ENCODE measurements at places on chromosomes 2 and 18. TPM values are rescaled to one million over a fixed set of nuclear protein-coding genes. Genes with fewer than 3 reads are reported as not detected.

DNA sequence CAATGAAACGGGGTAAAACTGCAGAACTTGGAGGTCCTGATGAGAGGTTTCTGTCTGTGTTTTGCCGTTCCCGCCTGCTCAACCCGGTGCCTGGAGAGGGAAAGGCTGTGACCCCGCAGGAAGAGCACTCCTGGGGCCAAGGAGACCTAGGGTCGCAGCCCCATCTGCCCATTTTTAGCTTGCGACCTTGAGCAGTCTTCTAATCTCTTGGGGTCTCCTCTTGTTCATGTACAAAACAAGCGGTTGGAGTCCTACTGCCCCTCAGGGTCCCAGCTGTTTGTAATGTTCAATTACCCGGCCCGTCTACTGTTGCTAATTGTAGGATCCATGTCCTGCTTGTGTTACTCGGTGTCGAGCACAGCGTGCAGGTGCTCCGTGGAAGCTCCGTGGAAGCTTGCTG, 104.5 kb downstream of the PTGR3 start:
- H3K27me3 ChIP-seq = no peaks in the 10 kb centered on the region
- H3K36me3 ChIP-seq = no peaks in the 10 kb centered on the region
- peaks cover 13% of the 10 kb centered on the region for H3K4me1 ChIP-seq
- H3K4me3 ChIP-seq = no peak overlapping the region
- no peak for DNase-seq

GRCh38 chr18:56139372-56139771, 499.0 kb downstream of the TXNL1 start:
- no peaks in the 10 kb centered on the region for H3K27me3 ChIP-seq
- no peaks in the 10 kb centered on the region for H3K4me1 ChIP-seq
- no peak overlapping the region for H3K27ac ChIP-seq
- no peak for DNase-seq

DNA sequence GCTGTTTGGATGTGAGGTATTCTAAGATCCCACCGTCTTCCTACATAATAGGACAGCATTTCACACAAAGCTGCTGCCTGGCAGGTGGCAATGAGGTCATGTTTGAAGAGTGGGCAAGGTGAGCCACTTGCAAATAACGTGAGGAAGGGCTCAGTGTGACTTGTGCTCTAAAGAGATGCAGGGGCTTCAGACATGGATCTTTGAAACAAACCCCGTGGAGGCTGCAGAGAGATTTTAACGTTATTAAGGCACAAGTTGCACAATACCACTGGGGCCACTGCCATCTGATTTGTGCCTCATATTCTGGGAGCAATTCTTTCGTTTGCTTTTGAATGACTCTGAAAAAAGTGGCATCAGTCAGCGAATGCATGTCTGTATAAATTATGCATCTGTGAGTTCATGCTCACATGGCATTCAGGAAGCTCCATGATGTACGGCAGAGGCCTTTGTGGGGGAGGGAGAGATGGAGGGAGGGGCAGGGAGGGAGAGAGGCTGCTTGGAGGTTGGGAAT, 362.0 kb downstream of the SOX11 start:
- no peak for DNase-seq
- H3K4me3 ChIP-seq = no peak overlapping the region
- no peaks in the 10 kb centered on the region for H3K27me3 ChIP-seq
- H3K27ac ChIP-seq = no peak overlapping the region

- H3K36me3 ChIP-seq = no peaks in the 10 kb centered on the region
- H3K27ac ChIP-seq = no peak overlapping the region
- H3K4me1 ChIP-seq = no peaks in the 10 kb centered on the region
Observed at GRCh38 chr18:9095297-9096006, 7.0 kb upstream of the NDUFV2 start.

- no peak overlapping the region for H3K27ac ChIP-seq
- no peaks in the 10 kb centered on the region for H3K36me3 ChIP-seq
- peaks cover 3% of the 10 kb centered on the region for H3K4me1 ChIP-seq
- DNase-seq = no peak
- H3K27me3 ChIP-seq = no peaks in the 10 kb centered on the region
- no peak overlapping the region for H3K4me3 ChIP-seq
Observed at GRCh38 chr2:121638333-121638732, 10.9 kb downstream of the CLASP1 start.

The MYO1B gene
- polyA plus RNA-seq = 33.5 TPM

The STK39 gene
- 75.5 TPM for polyA plus RNA-seq

Measured in spinal cord (tissue), 10 donors.